ENCODE measurements at places on chromosomes 5 and 9.

- no peak for DNase-seq
Observed at GRCh38 chr9:114507726-114508125, 2.5 kb upstream of the WHRN start.

- no peak for DNase-seq
Observed at GRCh38 chr5:16642867-16643266, 26.1 kb upstream of the RETREG1 start.

DNA sequence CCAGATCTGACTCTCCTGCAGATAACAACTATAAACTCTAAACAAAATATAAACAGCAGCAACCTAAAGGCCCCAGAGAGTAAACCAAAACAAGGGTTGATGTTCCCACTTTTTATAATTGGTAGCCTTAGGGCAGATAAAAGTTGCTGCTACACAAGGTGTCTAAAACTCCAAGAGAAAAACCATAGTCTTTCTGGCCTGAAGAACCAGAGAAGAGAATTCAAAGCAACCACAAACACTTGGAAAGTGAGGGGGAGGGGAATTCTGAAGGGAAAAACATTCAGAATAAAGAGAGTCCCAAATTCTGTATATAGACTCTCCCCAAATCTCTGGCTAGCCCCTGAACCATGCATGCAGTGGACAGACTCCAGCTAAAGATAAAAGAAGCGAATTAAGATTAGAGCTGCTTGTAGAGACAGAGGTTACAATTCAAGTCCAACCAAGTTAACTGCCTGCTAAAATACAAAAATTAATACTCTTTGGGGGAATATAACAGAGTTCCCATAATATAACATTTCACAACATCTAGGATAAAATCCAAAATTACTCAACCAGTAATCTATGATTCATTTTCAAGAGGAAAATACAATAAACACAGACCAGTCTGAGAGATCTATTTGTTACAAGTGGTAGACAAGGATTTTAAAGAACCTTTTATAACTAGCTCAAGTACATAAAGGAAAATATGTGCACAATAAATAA, 37.5 kb upstream of the RGMB start:
- DNase-seq: no peak

DNA sequence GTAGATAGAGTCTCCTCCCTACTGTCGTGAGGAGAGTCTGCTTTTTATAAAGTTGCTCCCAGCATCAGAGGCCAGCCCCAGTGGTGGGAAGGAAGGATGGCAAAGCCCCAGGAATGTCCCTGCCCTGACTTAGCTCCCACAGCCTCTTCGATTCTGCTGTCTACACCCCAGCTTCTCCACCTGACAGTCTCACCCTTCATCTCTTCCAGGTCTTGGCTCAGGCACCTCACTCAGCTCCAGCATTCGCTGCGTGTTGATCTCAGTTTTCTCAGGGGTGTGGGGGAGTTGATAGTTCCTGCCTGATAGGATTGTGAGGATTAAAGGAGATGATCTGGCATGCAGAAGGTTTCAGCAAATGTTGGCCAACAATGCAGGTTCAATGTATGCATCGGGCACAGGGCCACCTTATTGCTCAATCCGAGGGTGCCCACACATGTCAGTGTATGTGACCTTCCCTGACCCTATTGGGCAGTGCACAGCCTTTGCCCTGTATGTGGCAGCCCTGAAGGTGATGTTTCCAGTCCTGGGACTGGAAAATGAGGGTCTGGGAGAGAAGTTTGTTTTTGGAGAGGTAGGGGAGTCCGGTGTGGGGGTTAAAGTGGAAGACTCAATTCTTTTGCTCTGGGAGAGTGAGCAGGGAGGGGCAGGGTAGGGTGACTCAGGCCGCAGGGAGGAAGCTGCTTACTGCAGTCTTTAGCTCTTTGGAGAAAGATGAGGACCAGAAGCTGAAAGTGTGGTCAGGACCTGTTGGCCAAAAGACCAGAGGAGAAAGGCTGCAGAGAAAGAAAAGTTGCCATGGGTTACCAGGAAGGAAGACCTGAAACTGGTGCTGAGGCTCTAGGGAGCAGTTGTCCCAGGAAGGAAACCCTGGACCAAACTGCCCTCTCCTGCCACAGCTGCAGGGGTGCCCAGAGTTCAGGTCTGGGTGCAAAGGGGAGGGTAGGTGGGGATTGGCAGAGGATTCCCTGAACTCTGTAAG, 153.2 kb downstream of the MACROH2A1 start:
- DNase-seq: no peak

Measured in NCI-H187 (cell line).